ENCODE measurements at places on chromosomes 4 and X.
A peak's percentile ranks its signal among the peaks of the same experiment; 100 is the strongest.

GRCh38 chr4:158079661-158080060 is 93.2 kb downstream of the GASK1B start:
- DNase-seq, result no peak

DNA sequence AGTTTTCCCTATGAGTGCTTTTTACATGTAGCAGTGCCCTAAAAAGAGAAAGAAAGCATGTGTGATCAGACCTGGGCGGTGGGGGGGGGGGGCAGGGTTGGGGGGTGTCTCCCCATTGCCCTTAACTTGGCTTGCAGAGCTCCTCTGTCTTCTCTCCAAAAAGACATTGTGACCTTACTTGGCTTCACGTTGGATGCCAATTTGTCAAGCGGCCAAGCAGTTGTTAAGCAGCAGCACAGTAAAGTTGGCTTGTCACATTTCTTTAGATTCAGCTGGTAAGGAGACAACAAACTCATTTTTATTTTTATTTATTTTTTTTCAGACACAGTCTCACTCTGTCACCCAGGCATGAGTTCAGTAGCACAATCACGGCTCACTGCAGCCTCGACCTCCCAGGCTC is 57.3 kb upstream of the ZNF157 start:
- no peak for DNase-seq

DNA sequence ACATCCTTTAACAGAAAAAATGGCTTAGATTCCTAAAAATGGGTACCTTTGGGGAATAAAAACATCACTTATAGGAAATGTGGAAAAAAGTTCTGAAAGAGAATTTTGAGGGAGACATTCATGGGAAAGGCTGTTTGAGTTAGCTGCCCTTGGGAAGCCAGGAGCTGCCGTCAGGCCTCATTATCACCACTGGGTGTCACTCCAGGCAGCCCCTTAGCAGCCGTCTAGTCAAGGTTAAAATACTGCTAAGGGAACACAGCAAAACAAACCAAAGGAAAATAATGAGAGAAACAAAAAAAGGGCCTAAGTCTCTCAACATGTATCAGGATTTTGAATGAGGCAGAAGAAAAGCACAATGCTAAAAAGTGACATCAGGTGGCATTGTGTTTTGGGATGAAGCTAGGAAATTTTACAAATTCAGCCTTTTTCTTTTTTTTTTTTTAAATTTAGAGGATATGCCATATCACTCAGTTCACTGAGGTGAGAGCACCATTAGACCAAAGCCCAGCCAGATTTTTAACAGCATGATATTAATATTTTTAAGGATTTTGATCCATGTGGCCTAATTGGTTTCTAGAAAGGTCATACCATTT is 235.3 kb downstream of the GPAT3 start:
- peak; percentile 15 for DNase-seq

- no peak for DNase-seq
These were observed 67.6 kb upstream of the PPARGC1A start for GRCh38 chr4:23957465-23957864.

- DNase-seq, result no peak
These were observed 22.7 kb downstream of the RGS12 start for GRCh38 chr4:3315566-3315965.

- DNase-seq, result no peak
These were observed 127.4 kb downstream of the FHDC1 start for GRCh38 chr4:153063490-153063889.

DNA sequence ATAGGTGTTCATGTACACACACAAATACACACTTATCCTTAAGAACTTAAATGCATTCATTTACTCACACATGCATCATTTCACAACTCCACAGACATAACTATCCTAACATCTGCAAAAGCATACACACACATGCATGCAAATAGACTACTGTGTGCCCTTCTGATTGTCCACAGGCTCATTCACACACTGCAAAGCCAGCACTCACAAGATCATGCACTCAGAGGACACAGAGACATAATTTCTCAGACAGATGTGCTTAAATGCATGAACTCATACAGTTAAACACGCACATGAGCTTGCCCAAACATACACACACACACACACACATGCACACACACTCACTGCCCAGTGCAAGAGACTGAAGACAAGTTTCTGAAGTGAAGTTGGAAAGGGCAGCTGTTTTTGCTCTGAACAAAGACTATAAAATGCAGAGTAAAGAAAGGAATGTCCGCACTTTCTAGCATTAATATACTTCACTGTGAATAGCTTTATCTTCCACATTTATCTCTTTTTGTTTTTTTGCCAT is 1018.0 kb upstream of the HS3ST1 start:
- no peak for DNase-seq

DNA sequence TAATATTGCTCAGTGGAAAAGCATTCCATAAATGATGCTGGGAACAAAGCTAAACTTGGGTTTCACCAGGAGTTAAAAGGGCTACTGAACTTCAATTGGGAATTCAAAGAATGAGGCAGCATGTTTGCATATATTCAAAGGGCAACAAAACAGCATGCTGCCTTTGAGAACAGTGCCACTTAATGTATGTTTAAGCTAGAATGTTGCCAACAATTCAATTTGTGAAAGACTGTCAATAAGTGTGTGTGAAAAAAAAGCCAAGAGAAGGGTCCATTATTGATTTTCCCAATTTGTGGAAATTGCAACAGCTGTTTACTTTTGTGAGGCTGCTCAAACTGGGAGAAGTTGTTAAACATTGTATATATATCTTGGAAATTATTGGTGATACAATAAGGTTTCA is 701.9 kb upstream of the ACTRT1 start:
- no peak for DNase-seq

DNA sequence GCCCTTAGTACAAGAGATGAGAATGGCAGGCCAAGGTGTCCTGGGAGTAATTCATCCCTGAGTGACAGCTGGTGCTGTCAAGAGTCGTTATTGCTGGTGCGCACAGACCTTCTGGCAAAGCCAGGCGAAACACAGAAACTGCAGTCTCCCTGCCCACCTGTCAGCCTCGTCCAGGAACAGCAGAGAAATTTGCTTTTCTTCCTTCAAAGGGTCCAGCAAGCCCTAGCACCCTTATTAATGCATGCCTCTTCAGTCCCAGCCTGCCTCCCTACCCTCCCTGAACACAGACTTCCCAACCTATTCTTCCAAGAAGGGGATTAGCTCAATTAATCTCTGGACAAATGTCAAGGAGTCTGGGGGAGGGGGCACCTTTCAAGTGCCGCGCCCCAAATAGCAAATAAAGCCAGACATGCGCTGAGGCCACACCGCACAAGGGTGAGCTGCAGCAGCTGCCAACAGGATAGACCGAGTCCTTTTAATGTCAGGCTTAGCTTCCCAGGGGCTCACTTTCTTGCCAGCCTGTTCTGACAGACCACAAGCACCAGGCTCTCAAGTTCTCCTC is 250.7 kb upstream of the RASGEF1B start:
- no peak for DNase-seq

GRCh38 chr4:2390146-2390545 is 28.3 kb downstream of the ZFYVE28 start:
- no peak for DNase-seq

DNA sequence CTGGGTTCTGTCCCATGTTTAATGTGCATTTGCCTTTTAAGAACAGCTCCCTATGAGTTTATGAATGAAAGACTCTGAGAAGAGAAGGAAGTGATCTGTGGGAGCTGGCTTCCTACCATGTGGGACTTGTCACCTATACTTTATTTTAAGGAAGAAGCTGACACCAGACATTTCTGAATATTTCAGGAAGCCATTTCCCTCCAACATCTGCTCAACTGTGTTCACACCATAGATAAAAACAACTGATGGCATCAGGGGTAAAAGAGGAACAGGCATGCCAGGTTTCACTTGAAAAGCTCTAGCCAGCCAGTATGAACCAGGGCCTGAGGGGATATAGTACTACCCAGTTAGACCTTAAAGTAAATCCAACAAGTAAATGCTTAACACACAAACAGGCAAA is 116.0 kb downstream of the COL4A6 start:
- DNase-seq, result no peak

DNA sequence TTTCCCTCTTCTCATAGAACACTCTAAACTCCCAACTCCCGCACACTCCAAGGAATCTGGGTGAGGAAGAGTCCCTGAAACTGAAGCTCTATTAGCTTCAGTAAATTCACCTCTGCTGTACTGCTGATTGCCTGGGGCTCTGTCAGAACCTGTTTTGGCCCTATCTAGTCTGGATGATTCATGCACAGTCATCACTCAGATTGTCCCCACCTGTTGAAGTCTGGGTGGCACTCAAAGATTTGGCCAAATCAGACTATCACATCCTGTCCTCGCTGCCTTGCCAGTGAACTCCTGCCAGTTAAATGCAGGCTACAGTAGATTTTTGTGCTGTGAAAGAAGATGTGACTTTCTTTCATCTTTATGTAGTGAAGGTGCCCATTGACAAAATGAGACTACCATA is 63.5 kb upstream of the EMCN start:
- no peak for DNase-seq

DNA sequence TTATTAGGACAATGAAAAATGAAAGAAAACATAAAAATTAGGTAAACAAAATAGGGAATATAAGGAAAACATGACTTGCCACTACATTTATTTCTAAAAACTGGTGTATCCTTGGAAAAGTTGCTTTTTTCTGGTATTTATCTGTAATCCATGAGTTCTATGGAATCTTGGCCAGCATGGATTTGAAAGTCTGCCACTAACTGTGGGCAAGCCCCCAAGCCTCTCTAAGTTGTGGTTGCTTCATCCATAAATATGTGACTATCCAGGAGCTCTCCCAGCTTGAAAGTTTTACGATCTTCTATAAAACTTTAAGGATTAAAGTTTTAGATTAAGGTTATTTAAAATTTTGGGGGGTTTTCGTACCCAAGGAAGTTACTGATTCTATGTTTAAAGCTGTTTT is 21.8 kb downstream of the RPS6KA3 start:
- no peak for DNase-seq

- no peak for DNase-seq
These were observed 16.2 kb upstream of the WDR19 start for GRCh38 chr4:39166177-39166576.

DNA sequence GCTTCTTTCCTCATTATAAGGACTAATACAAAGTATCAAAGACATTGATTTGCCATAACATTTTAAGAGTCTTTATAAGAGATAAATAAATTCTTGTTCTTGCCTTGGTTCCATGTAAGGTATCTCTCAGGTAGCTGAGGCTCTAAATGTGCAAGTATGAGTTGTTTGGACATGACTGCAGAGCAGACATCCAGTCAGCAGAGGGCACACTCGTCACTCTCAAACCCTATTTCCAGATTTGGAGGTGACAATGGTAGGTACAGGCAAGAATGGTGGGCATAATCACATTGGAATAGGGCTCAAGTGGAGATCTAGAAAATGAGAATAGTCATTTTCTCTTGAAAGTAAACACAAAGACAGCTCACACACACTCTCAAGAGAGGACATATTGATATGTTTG is 133.3 kb upstream of the ZIC3 start:
- no peak for DNase-seq

GRCh38 chr4:153645183-153645582 is 38.9 kb upstream of the TLR2 start:
- no peak for DNase-seq

DNA sequence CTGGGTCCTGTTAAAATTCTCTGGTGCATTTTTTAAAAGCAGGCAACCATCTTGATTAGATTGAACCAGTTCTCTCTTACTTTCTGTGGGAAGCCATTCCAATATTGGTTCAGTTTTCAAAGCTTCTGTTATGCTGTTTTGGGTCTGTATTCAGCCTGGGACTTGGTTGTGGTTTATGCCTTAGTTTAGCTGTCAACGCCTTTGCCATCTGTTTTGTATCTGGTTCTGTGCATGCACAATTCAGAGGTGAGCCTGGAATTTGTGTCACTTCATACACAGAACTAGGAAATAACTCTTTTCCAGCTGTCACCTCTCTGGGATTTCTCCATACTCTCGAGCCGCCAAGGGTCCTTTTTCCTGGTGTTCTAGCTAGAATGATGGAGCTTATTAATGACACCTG is 46.2 kb downstream of the STAP1 start:
- no peak for DNase-seq

- DNase-seq, result no peak
These were observed 483.6 kb downstream of the BCOR start for GRCh38 chrX:39613997-39614679.

GRCh38 chr4:3283483-3283882 is 9.3 kb upstream of the RGS12 start:
- no peak for DNase-seq

DNA sequence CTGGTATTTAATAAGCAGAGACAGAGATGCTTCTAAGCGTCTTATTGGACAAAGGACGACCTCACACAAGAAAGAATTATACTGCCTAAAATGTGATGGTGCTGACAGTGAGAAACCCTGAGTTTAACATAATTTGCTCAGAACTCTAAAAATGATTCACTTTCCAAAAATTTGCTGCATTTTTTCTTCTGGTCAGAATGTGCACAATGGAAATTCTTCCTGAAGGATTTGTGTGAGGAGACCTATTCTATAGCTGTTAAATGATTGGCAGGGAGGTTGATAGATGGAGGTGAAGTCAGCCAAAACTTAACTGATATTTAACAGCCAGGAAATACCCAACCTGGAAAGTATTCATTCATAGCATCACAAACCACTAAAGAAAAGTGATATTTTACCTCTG is 1.7 kb downstream of the MAGEC3 start:
- DNase-seq, result no peak

DNA sequence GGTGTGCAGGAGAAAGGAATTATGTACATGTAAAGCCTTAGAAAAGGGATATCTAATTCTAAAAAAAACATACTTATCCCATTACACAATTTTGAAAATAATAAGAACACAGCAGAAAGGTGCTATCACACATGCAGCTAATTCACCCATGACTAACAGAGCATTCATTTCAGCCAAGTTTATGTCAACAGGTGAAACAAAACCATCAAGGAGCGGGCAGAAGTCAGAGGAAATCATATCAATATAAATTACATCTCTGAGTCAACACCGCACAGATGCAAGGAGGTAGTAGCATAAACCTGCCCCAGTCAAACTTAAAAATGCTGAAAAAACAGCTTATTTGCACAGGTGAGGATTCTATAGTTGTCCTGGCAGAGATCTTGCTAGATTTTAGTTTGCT is 197.9 kb downstream of the PRDM5 start:
- DNase-seq, result no peak

DNA sequence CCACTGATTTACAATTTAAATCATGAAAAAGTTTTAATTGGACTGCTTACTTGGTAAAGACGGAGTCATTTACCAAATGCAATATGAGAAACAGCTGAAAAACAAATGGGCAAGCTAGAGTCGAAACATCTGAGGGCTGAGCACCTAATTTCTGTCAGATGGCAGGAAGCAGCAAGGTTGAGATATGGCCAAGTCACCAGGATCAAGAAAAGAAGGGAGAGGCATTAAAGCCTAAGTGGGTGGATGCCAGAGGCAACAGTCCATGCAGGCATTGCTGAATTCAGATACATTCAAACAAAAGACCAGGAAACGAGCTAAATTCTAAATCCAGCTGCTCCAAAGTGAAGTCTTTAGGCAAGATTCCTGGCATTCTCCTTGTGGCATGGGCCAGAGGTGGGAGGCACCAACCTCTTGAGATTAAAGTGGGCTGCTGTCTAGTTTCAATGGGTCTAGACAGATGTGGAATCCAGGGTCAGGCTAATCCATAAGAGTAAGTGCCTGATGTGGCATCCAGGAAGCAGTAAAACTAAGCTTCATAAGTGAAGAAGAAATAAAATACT is 8.0 kb upstream of the ARSJ start:
- no peak for DNase-seq

GRCh38 chr4:27066591-27066990 is 205.9 kb downstream of the STIM2 start:
- DNase-seq, result no peak
